Tongue (tissue), 3 donors: ENCODE measurements at places on chromosomes 2 and 18.

DNA sequence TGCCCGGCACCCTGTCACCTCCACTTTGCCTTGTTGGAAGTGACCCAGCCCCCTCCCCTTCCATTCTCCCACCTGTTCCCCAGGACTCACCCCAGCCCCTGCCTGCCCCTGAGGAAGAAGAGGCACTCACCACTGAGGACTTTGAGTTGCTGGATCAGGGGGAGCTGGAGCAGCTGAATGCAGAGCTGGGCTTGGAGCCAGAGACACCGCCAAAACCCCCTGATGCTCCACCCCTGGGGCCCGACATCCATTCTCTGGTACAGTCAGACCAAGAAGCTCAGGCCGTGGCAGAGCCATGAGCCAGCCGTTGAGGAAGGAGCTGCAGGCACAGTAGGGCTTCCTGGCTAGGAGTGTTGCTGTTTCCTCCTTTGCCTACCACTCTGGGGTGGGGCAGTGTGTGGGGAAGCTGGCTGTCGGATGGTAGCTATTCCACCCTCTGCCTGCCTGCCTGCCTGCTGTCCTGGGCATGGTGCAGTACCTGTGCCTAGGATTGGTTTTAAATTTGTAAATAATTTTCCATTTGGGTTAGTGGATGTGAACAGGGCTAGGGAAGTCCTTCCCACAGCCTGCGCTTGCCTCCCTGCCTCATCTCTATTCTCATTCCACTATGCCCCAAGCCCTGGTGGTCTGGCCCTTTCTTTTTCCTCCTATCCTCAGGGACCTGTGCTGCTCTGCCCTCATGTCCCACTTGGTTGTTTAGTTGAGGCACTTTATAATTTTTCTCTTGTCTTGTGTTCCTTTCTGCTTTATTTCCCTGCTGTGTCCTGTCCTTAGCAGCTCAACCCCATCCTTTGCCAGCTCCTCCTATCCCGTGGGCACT lies 4.5 kb downstream of the RETREG2 start:
- DNase-seq: no peak

DNA sequence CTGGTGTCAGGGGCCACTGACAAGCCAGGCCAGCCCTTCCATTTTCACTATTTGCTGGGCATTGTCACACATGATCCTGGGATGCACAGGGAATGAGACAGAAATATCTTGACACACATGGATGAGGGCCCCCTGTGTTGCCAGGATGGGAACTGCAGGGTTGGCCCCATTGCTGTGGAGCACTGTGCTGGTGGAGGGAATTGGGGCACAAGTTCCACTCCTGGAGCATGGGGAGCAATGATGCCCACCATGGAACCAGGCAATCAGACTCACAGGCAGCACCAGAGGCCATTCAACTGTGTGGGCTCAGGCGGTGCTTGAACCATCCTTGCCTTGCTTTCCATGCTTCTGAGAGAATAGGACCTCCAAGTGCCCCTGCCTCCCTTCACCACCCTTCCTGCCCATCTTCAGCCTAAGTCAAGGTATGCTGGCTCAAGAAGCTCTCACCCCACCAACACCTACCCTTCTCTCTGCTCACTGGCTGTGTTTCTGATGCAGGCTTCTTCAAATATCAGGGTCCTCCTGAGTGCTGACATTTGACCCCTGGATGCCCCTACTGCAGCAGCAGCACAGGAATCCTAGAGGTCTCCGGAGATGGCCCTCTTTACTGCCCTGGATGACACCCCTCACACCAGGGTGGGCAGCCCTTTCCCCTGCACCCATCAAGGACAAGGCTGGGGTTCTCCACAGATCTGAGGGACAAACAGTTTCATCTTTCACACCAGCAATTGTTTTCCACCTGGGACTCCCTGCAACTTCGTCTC lies 11.0 kb downstream of the ADRA2B start:
- no peak for DNase-seq

GRCh38 chr2:80151651-80152050 lies 152.9 kb downstream of the LRRTM1 start:
- DNase-seq: no peak

- no peak for DNase-seq
These were observed 3.9 kb upstream of the KLHL29 start for GRCh38 chr2:23381084-23381483.

DNA sequence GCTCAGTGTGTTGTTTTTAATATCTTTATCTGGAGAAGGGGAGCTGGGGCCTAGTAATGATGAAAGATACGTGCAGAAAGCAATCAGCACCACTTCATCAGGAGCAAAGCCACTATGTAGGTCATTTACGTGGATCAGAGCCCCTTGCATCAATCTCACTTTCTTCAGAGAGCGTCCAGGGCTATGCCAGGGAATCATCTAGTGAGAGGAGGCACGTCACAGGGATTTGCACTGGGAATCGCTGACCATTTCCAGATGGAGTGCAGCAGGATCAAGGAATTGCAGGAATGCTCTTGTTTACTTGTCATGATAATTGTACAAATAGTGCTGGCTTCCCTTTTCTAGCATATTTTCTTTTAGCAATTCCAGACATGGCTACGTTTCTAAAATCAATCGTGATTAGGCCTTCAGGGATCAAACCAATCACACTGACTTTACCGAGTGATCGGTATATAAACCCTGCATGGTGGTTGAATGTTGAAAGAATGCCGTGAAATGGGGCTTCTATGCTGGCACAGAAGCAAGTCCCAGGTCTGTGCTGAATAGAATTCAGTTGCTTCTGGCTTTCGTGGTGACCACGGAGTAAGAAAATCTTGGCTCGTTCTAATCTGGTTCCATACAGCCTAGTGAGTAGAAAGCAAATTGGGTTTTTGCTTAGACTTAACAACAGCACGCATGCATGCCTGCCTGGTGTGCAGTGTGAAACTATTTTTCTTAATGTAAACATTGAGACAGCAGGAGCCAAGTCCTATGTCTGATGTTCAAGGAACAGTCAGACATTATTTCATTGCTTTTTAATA lies 122.8 kb downstream of the TMEM200C start:
- peak; percentile 26 for DNase-seq
